ENCODE measurements at places on chromosomes 7 and 10.

DNA sequence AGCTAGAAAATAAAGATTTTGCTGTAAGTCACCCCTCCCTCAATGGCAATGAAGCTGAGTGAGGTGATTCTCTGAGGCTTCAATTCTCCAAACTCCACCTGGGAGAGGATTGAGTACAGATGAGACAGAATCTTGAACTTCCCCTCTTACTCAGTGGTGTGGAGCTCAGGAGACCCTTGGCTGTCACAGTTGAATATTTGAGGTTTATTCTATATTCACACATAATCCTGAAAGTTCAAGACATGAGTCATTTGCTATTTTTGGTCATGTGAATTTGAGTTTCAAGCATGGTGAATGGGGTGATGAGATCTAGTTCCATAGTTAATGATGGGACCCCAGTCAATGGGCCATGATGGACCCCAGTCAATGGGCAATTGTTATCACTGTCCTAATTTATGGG, 13.9 kb upstream of the TECTB start:
- no peak for DNase-seq

DNA sequence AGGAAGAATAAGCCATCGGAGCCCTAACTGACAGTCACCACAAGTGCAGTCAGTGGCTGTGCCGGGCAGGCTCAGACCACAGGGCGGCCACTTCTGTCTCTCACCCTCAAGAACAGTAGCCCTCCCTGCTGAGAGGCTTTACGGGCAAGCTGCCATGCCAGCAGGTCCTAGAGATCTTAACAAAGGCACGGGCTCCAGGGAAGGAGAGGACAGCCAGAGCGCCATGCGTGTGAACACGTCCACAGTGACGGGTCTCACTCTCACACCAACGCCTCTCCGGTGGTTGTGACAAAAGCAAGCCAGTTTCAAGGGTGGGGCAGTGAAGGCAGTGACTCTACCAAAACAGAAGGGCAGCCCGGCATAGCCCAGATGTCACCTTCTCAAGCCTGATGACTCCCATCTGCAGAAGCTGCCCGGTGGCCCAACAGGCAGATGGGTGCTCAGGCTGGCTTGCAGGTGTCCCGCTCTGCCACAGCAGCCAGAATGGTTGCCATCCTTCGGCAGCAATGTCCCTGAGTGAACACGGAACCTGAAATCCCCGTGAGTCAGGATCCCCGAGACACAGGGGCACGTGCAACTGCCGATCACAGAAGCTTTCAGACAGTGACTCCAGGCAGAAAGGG, 102.0 kb downstream of the FAM53B start:
- no peak for DNase-seq

- DNase-seq: no peak
Measured at GRCh38 chr7:96126382-96126781, 195.5 kb downstream of the SLC25A13 start.

GRCh38 chr7:97639036-97639435, 92.8 kb upstream of the TAC1 start:
- DNase-seq: no peak

DNA sequence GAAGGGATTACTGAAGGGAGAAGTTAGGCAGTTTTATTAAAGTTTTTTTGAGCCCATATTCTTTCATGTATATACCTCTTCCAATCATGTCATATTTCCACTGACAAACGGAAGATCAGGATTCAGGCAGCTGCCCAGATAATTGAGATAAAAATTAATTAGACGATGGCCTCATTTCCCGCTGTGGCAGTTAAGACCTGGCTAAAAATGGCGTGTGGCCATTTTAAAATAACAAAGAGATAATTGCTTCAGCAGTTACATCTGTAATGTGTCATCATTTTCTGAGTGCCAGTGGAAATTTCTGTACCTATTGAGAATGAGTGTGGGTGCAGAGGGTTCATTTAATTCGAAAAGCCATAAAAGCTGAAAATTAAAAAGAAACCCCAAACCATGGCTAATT, 215.1 kb downstream of the STK31 start:
- DNase-seq: no peak

- no peak for DNase-seq
Measured at GRCh38 chr10:78456649-78457400, 423.2 kb downstream of the RPS24 start.

GRCh38 chr7:40199076-40199802, 64.4 kb downstream of the SUGCT start:
- no peak for DNase-seq

GRCh38 chr10:112752288-112752687, 197.8 kb upstream of the TCF7L2 start:
- DNase-seq: no peak

DNA sequence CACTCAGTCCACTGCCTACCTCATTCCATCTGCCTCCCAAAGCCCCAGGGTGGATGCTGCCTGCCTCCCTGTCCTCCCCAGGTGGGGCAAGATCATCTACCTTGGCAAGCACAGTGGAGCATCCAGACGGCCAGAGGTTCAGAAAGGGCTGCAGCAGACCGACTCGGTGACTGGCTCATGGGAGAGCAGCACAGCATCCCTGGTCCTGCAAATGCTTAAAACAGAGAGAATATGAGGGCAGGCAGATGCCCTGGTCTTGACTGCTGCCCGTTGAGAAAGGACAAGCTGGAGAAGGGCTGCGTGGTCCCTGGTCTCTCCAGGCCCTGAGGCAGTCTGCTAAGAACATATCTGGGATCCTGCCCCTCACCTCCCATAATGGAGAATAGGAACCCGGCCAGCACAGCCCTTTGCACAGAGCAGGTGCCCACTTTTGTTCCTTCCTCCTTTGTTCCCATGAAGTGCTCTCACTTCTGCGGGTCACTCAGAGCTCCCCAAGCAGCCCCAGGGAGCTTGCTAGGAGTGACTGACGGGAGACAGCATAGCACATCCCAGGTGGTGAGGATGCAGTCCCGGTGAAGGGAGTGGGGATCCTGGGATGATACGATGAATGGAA, 1.4 kb downstream of the HPS1 start:
- DNase-seq: no peak

GRCh38 chr10:81594991-81595390, 280.0 kb upstream of the NRG3 start:
- DNase-seq: no peak

DNA sequence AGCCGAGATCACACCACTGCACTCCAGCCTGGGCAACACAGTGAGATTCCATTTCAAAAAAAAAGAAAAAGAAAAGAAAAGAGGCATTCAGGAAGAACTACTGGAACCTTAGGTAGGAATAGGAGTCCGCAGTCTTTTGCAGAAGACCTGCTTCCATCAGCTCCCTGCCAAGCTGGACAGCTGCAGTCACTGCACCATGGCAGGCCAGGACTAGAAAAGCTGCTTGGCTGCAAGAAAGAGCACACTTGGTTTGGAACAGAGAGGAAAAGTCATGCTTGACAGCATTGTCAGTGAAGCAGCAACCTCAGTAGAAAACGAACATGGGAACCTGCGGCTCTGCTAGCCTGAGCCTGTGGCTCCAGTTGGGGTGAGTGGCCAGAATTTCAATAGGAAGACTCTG, 104.3 kb downstream of the MARCHF5 start:
- DNase-seq: no peak

Measured in stimulated activated CD4-positive, alpha-beta T cell treated with anti-CD3 and anti-CD28 coated beads, Interleukin-1b, Interleukin-23, amount 100 ng/mL, for 1 hour (primary cell).